ENCODE measurements at places on chromosomes 1 and 21.

DNA sequence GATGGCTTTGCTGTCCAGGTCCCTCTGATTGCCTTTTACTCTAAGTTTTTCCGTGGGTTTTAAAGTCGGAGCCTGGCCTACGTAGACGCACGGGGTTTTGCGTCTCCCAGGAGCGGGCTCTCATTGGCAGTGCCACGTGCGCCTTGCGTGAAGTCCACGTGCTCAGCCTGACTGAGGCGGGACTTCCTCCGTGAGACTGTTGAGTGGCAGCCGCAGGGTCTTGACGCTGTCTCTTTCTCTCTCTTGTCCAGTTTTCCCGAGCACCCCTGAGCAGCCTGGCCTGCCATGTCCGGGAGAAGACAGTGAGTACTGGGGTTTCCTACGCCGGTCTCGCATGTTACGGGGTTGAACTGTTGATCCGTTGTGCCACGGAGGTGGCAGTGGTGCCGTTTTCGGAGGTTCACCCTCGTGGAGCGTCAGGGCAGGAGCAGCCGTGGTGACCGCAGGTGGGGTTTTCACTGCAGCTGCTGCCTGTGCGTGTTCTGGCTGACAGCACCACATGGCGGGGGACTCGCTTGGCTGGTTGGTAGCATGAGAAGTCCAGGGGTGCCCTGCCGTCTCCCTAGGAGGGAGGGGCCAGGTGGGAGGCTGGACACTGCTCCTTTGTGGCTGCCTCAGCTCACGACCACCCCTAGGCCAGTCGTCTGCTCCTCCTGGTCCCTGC lies 9.2 kb downstream of the PRKCZ start:
- DNase-seq: no peak

DNA sequence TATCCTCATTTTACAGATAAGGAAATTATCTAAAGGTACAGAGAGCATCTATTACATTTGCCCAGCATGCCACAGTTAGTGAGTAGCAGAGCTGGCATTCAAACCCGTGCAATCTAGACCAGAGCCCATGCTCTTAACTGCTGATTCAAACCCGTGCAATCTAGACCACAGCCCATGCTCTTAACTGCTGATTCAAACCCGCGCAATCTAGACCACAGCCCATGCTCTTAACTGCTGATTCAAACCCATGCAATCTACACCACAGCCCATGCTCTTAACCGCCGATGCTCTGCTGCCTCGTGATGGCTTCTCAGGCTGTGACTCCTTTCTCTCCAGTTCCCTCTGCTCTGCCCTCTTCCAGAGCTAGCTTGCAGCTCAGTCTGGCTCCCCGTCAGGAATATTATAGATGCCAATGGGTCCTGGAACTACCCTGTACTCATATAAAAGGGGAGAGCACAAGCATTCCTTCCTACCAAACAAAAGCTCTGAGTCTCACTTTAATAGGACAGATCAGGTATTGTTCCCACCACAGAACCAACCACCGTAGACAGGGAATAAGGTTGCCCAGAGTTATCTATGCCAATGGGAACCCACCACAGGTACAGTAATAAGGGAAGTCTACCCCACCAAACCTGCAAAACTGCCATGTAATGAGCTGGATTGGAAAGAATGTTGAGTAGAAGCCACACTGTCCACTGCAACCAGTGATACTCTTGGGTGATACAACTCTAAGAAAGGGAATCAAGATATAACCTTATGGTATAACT lies 78.4 kb downstream of the SMYD3 start:
- DNase-seq: peak; percentile 11

DNA sequence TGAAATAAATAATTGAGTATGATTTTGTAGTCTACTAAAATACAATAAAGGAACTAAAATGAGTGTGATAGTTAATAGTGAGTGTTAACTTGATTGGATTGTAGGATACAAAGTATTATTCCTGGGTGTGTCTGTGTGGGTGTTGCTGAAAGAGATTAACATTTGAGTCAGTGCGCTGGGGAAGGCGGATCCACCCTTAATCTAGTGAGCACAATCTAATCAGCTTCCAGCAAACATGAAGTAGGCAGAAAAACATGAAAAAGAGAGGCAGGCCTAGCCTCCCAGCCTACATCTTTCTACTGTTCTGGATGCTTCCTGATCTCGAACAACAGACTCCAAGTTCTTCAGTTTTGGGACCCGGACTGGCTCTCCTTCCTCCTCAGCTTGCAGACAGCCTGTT lies 1716.6 kb downstream of the MRPL39 start:
- no peak for DNase-seq

DNA sequence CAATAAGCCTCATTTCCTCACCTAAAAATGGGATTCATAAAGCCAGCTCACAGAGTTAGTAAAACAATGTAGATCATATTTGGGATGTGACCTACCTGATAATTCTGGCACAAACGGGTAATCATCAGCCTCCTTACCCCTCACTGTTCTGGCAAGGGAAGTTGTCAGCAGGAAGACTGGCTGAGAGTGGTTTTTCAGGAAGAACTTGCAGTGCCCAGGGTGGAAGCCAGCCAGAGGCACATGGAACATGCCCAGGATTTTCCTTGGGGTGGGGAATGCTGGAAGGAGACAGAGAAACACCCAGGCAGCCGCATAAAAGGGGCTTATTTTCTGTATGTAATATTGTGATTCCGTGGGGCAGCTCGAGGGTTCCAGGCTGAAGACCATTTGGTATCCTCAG lies 7.7 kb upstream of the SLC5A9 start:
- DNase-seq: no peak

DNA sequence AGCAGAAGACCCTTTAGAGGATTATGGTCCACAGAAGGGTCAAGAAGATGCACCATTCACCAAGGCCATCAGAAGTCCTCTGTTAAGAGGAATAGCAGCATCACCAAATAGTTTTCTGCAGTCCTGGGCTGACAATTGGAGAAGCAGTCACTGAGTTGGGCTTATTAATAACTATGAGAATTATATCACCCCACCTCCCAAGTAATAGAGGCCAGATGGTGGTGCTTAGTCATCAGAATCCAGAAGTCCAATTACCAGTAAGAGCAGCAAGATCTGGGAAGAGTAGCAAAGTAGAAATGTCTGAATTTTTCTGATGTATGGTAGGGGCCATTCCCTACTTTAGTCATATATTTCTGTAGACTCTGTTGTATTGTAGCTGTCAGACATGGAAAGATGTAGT lies 6.1 kb upstream of the PSMA5 start:
- no peak for DNase-seq

- no peak for DNase-seq
Measured at GRCh38 chr21:45302082-45303061, 14.7 kb upstream of the POFUT2 start.

DNA sequence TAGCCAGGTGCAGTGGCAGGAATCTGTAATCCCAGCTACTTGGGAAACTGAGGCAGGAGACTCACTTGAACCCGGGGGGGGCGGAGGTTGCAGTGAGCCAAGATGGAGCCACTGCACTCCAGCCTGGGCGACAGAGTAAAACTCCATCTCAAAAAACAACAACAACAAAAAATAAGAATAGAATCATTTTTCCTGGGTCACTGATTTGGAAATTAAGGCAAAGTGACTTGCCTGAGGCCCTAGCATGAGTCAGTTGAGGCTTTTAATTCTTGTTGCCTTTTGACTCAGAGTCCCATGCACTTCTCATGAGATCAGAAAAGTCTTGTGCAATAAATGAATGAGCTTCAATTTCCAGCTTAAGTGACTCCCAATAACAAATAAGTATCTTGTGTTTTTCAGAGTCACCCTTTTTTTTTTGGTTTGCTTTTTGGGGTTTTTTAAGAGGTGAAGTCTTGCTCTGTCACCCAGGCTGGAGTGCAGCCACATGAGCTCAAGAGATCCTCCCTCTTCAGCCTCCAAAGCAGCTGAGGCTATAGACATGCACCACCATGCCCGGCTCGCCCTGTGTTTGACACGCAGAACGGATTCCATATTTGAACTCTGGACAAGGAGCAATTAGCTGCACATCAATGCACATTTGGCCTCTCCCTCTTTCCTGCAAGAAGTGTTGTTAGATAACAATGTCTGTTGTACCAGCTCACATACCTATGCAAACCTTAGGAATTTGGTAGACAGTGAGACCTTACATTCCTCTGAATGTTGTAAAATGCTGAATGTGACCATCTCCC lies 3.4 kb upstream of the PLEKHM2 start:
- no peak for DNase-seq

DNA sequence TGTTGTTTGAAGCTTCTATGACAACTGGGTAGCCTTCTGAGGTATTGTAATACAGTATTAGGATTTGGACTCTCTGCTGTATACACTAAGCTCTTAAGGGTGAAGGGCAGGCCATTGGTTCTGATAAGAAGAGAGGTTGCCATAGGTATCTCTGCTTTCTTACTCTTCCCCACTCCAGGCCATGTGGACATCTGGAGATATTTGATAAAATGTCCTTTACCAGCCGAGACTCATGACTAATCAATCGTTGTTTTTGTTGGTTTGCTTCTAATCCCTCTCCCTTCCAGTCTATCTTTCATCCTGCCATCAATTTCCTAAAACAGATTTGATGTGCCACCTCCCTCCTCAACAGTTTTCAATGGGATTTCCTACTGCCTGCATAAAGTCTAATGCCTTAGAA lies 64.6 kb upstream of the WDR26 start:
- no peak for DNase-seq

DNA sequence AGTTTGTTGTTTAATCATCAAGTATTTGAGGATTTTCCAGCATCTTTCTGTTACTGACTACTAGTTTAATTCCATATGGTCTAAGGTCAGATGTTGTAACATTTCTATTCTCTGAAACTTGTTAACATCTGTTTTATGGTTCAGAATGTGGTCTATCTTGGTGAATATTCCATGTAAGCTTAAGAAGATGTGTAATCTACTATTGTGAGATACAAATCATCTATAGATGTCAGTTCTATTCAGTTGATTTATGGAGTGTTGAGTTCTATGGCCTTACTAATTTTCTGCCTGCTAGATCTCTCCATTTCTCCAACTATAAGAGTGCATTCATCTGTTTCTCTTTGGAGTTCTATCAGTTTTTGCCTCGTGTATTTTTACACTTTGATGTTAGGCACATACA lies 31.5 kb downstream of the WARS2 start:
- DNase-seq: no peak

- no peak for DNase-seq
Measured at GRCh38 chr1:3473381-3473844, 18.9 kb downstream of the ARHGEF16 start.

- peak; percentile 84 for DNase-seq
Measured at GRCh38 chr1:109890115-109890953, 20.3 kb upstream of the CSF1 start.

- DNase-seq: no peak
Measured at GRCh38 chr1:147591261-147591891, 50.1 kb downstream of the BCL9 start.
